Panc1 (cell line): ENCODE measurements at places on chromosomes 4 and X.

GRCh38 chr4:168409089-168409801 is 71.0 kb downstream of the DDX60L start:
- no peaks in the 10 kb centered on the region for H3K4me1 ChIP-seq
- H3K4me3 ChIP-seq: no peak overlapping the region
- no peaks in the 10 kb centered on the region for H3K27me3 ChIP-seq
- DNase-seq: no peak

GRCh38 chr4:73064536-73064935 is 5.0 kb downstream of the COX18 start:
- no peak overlapping the region for H3K27ac ChIP-seq
- H3K27me3 ChIP-seq: no peaks in the 10 kb centered on the region
- H3K4me3 ChIP-seq: no peak overlapping the region
- peaks cover 2% of the 10 kb centered on the region for H3K36me3 ChIP-seq
- peaks cover 3% of the 10 kb centered on the region; the same call in 1 of the 2 replicates for H3K4me1 ChIP-seq
- no peak for DNase-seq

DNA sequence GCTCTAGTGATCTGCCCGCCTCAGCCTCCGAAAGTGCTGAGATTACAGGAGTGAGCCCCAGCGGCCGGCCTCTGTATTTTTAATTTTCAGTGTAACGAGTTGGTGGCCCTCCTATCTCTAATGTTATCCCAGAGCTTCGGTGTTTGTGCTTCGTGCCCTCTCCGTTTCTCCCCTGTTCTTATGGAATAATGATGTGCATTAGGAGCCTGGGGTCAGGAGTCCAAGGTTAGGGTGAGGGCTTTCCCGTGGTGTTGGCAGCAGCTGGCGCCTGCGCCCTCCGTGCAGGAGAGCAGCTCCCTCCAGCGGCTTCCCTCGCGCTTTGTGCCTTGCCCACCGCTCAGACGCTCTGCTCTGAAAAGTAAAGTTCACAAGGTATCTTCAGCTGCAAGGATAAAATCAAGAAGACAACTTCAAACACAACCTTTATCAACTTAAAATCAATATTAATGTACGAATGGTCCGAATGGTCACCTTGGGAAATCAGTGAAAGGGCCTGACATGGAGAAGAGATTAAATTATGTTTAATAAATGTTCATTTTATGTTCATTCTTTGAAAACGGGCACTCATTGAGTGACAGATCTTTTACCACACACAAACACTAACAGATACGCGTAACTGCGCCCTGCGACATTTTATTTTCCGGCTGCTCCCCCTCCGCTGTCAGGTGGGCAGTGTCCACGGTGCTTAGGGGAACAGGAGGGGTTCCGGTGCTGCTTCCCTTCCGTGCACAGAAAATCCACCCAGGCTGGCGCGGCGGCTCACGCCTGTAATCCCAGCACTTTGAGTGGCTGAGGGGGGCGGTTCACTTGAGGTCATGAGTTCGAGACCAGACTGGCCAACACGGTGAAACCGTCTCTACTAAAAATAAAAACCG is 62.4 kb downstream of the TRAPPC11 start:
- H3K4me1 ChIP-seq: peaks cover 7% of the 10 kb centered on the region; the same call in 1 of the 2 replicates
- H3K4me3 ChIP-seq: peak overlapping the region; percentile 40
- peak; percentile 65 for DNase-seq

GRCh38 chrX:37349221-37350033 is at the start of gene PRRG1:
TSS of gene PRRG1 (plus strand) at chrX:37349364. CDS start at chrX:37406250, 56,886 bp downstream.
- peak; percentile 7 for DNase-seq
- H3K4me1 ChIP-seq: no peaks in the 10 kb centered on the region
- no peaks in the 10 kb centered on the region for H3K27me3 ChIP-seq
- H3K4me3 ChIP-seq: peak within 1 kb of the TSS; percentile 63

GRCh38 chr4:26741491-26741871 is 119.2 kb upstream of the STIM2 start:
- H3K36me3 ChIP-seq: no peaks in the 10 kb centered on the region
- DNase-seq: no peak
- H3K27me3 ChIP-seq: no peaks in the 10 kb centered on the region
- H3K4me1 ChIP-seq: no peaks in the 10 kb centered on the region
- H3K27ac ChIP-seq: no peak overlapping the region

DNA sequence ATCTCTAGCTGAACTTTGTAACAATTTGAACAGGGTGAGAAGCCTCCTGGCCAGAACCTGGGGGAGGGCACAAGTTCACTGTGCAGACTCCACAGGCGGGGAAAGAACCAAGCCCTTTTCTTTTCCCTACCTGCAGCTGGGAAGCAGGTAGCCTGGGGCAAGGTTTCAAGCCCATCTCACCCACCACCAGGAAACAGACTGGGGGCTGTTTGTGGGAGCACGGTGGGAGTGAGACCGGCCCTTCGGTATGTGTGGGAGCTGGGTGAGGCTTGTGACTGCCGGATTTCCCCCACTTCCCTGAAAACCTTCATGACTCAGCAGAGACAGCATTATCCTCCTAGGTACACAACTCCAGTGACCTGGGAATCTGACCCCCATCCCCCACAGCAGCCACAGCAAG is 211.7 kb downstream of the ZNF674 start:
- H3K36me3 ChIP-seq: no peaks in the 10 kb centered on the region
- H3K4me1 ChIP-seq: no peaks in the 10 kb centered on the region; the same call in 1 of the 2 replicates
- no peak overlapping the region for H3K4me3 ChIP-seq
- peak overlapping the region; percentile 36; the same call in 1 of the 2 replicates for H3K27ac ChIP-seq
- DNase-seq: no peak

DNA sequence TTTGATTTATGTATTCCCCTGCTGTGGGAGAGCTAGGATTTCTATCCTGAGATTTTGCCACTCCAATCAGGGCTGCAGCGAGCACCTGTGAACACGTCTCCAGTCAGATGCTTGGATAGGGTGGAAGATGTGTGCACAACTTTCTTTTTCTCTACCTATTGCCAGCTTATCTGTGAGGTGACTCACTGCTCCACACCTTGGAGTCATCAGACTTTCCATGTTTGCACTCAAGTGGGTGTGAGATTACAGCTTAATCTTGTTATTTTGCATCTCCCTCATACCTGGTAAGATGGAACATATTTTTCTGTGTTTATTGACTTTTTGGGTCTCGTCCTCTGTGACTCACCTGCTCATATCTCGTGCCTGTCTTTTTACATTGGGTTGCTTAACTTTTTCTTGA is 32.2 kb downstream of the PSAPL1 start:
- H3K4me1 ChIP-seq: no peaks in the 10 kb centered on the region
- 0 out of 2 replicates have a peak, but pooled peaks cover 2% of the 10 kb centered on the region for H3K27me3 ChIP-seq
- DNase-seq: no peak
- no peaks in the 10 kb centered on the region for H3K36me3 ChIP-seq
- no peak overlapping the region for H3K27ac ChIP-seq
- no peak overlapping the region for H3K4me3 ChIP-seq

GRCh38 chrX:120522820-120523219 is 37.9 kb downstream of the CUL4B start:
- no peak for DNase-seq
- H3K27me3 ChIP-seq: no peaks in the 10 kb centered on the region
- no peaks in the 10 kb centered on the region for H3K4me1 ChIP-seq
- no peaks in the 10 kb centered on the region; the same call in 1 of the 2 replicates for H3K36me3 ChIP-seq
- no peak overlapping the region for H3K27ac ChIP-seq

DNA sequence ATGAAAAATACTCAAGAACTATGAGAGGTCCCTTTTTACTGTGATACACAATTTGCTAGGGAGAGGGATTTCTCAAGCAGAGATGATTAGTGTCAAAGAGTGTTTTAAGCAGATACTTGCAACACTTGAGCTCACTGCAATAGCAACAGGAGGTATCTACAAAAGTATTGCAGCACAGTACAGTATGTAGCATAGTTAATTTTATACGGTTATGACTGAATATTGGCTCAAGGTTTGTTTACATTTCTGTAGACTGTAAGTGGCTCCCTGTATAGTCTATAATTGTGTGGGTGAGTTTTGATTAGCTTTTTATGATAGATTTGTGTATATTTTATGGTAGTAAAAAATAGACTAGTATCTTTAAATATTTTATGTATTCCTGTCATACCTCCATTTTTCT is 1177.2 kb downstream of the TECRL start:
- no peaks in the 10 kb centered on the region for H3K4me1 ChIP-seq
- H3K27ac ChIP-seq: no peak overlapping the region
- no peak overlapping the region for H3K4me3 ChIP-seq
- no peaks in the 10 kb centered on the region for H3K27me3 ChIP-seq
- H3K36me3 ChIP-seq: no peaks in the 10 kb centered on the region

DNA sequence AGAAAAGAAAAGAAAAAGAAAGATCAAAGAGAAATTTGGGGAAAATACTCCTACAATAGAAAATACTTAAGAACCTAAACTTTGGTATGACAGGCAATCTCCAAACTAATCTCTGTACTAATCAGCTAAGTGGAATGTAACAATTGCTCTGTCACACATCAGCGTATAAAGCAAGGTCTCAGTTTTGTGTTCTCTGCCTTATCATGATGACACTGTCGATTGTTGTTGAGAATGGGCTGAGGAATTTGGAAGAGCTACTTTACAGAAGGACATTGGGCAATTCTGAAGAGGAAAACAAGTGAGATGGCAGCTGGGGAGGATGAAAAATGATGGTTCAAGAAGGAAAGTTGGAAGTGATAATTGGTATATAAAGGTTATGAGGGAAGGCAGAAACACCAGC is 486.0 kb upstream of the HTR2C start:
- no peaks in the 10 kb centered on the region for H3K4me1 ChIP-seq
- DNase-seq: no peak

DNA sequence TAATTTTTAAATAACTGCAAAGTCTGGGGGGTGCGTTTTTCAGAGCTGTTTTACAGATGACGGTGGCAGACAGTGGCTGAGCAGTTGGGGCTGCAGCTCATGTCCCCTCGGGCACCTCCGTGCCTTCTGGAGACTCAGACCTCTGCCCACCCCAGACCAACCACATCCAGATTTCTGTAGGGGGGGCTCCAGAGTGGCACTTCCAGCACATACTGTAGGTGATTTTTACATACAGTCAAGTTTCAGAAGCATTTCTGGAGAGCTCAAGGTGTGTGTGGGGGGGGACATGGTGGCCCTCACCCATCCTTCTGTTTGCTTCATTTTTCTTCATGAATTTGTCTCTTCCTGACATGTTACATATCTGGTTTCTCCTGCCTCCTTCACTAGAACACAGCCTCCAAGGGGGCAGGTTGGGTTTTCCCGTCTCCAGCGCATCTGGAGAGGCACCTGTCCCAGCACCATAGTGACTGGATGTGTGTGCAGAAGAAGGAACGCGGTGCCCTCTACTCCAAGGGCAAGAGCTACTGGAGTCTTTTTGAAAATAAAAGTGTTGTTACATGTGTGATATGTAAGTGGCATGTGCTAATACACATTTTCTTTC is 37.5 kb downstream of the TMEM271 start:
- no peaks in the 10 kb centered on the region for H3K4me1 ChIP-seq
- no peak overlapping the region for H3K27ac ChIP-seq
- H3K27me3 ChIP-seq: no peaks in the 10 kb centered on the region
- H3K4me3 ChIP-seq: no peak overlapping the region
- H3K36me3 ChIP-seq: no peaks in the 10 kb centered on the region

- DNase-seq: no peak
- H3K27me3 ChIP-seq: no peaks in the 10 kb centered on the region
- no peak overlapping the region for H3K27ac ChIP-seq
- H3K36me3 ChIP-seq: no peaks in the 10 kb centered on the region
- H3K4me3 ChIP-seq: no peak overlapping the region
These were observed 121.2 kb downstream of the VEGFC start for GRCh38 chr4:176671532-176671931.

- DNase-seq: no peak
- no peak overlapping the region for H3K4me3 ChIP-seq
- no peaks in the 10 kb centered on the region for H3K4me1 ChIP-seq
- H3K27me3 ChIP-seq: no peaks in the 10 kb centered on the region
- H3K27ac ChIP-seq: no peak overlapping the region
These were observed 38.8 kb downstream of the ZBTB49 start for GRCh38 chr4:4328840-4329239.

DNA sequence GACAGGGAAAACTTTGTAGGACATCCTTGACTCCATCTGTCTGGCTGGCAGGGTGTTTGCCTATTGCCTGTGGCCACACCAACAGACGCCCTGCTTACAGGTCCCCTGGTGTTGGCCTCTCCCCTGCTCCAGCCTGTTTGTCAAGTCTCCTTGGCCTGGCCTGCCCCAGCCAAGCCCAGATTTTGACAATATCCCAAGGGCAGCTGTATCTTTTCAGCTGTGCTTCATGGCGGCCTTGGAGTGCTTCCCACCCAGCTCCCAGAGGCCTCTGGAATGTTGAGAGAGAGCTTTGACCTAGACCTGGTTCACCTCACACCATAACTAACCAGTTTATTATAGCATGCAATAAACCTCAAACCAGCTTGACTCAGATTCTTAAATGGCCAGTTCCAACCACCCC is 204.0 kb upstream of the NHS start:
- no peak for DNase-seq
- H3K4me3 ChIP-seq: no peak overlapping the region
- H3K4me1 ChIP-seq: no peaks in the 10 kb centered on the region
- no peak overlapping the region for H3K27ac ChIP-seq

- no peak for DNase-seq
These were observed 90.0 kb downstream of the ELOVL6 start for GRCh38 chr4:110108422-110108821.

- no peaks in the 10 kb centered on the region for H3K36me3 ChIP-seq
- no peak overlapping the region for H3K27ac ChIP-seq
- no peaks in the 10 kb centered on the region for H3K4me1 ChIP-seq
- no peak for DNase-seq
These were observed 117.9 kb downstream of the INPP4B start for GRCh38 chr4:142728233-142728632.

- H3K4me3 ChIP-seq: peak overlapping the region; percentile 85
- no peaks in the 10 kb centered on the region for H3K27me3 ChIP-seq
These were observed 765 bp downstream of the ENOPH1 start for GRCh38 chr4:82430964-82431745.

- peak overlapping the region; percentile 96 for H3K4me3 ChIP-seq
- H3K27me3 ChIP-seq: no peaks in the 10 kb centered on the region
- peak overlapping the region; percentile 94 for H3K27ac ChIP-seq
- peaks cover 31% of the 10 kb centered on the region for H3K4me1 ChIP-seq
These were observed 4.0 kb downstream of the FLNA start for GRCh38 chrX:154370300-154371016.

DNA sequence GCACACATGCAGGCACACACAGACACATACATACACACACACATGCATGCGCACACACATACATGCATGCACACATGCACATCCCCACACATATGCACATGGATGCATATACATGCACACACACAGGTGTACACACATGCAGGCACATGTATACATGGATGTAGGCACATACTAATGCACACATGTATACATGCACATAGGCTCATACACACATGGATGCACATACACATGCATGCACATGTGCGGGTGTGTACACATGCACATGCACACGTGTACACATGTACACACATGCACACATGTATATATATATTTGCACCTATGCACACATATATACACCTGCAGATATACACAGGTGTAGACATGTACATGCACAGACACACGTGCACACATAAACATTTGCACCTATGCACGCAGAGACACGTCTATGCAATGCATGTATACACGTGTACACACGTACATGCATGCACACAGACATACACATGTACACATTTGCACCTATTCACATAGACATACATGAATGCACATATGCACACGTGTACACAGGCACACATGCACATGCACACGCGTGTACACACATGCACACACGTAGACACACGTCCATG is 4.0 kb downstream of the PLCXD1 start:
- no peak overlapping the region for H3K4me3 ChIP-seq
- no peaks in the 10 kb centered on the region for H3K27me3 ChIP-seq
- no peak for DNase-seq
- no peak overlapping the region for H3K27ac ChIP-seq

GRCh38 chr4:53593765-53594164 is 2.5 kb upstream of the LNX1 start:
- H3K4me1 ChIP-seq: peaks cover 8% of the 10 kb centered on the region
- DNase-seq: no peak
- H3K36me3 ChIP-seq: no peaks in the 10 kb centered on the region
- H3K27ac ChIP-seq: no peak overlapping the region
- no peak overlapping the region for H3K4me3 ChIP-seq

GRCh38 chr4:118389721-118390120 is 36.9 kb upstream of the PRSS12 start:
- H3K4me3 ChIP-seq: no peak overlapping the region
- H3K27ac ChIP-seq: no peak overlapping the region
- DNase-seq: no peak
